ENCODE measurements at places on chromosomes 16 and 17.

DNA sequence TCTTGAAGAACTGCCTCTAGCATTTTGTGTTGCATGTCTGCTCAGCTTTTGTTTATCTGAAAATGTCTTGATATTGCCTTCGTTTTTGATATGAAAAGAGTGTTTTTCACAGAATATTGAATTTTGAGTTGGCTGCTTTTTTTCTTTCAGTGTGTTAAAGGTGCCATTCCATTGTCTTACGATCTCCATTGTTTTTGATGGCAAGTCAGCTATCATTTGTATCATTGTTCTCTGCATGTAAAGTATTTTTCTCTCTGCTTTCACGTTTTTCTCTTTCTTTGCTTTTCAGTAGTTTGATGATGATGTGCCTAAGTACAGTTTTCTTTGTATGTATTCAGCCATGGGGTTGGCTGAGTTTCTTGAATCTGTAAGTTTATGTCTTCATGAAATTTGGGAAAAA is 57.0 kb downstream of the AIPL1 start:
- H3K36me3 ChIP-seq, result no peaks in the 10 kb centered on the region
- H3K4me1 ChIP-seq, result peaks cover 14% of the 10 kb centered on the region
- no peak for DNase-seq
- H3K27ac ChIP-seq, result no peak overlapping the region
- H3K27me3 ChIP-seq, result no peaks in the 10 kb centered on the region
- no peak overlapping the region for H3K4me3 ChIP-seq

GRCh38 chr16:57643147-57643874 is 14.9 kb downstream of the ADGRG1 start:
- H3K4me1 ChIP-seq, result no peaks in the 10 kb centered on the region
- H3K4me3 ChIP-seq, result no peak overlapping the region
- peaks cover 9% of the 10 kb centered on the region for H3K27me3 ChIP-seq
- no peak overlapping the region for H3K27ac ChIP-seq
- no peak for DNase-seq
- no peaks in the 10 kb centered on the region for H3K36me3 ChIP-seq

DNA sequence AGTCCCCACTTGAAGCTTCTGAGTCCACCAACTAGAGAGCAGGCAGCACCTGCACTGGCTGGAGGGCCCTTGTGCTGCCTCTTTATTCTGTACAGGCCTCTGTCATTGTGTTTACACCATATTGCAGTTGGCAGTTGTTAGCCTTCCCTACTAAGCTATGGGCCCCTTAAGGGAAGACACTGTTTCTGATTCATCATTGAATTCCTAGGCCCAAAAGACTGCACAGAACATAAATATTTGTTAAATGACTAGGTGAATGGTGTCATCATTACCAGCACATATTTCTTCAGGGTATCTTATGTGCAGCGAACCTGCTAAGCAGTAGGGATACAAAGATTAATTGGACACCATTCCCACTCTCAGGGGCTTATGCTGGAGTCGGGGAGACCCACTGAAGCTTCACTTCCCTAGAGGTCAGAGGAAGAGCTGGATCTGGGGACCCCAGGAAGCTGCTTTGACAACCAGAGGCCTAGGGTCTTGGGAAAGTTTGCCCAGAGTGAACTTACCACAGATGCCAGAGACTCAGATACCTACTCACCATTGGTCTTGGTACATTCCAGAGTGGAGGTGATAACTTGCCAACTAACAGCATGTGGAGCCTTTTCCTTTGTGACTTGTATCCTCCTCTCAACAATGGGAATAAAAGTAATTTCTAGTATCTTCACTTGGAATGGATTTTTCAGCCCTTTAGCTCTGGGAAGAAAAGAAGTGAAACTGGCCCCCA is 28.7 kb upstream of the DDX52 start:
- H3K4me1 ChIP-seq, result no peaks in the 10 kb centered on the region
- no peaks in the 10 kb centered on the region for H3K27me3 ChIP-seq
- H3K4me3 ChIP-seq, result no peak overlapping the region
- no peak overlapping the region for H3K27ac ChIP-seq
- DNase-seq, result no peak

GRCh38 chr17:39205112-39205526 is 5.0 kb downstream of the RPL19 start:
- H3K4me3 ChIP-seq, result no peak overlapping the region
- H3K4me1 ChIP-seq, result peaks cover 14% of the 10 kb centered on the region
- no peaks in the 10 kb centered on the region for H3K27me3 ChIP-seq
- H3K36me3 ChIP-seq, result peaks cover 36% of the 10 kb centered on the region

- DNase-seq, result no peak
- no peaks in the 10 kb centered on the region for H3K36me3 ChIP-seq
- no peak overlapping the region for H3K4me3 ChIP-seq
- no peak overlapping the region for H3K27ac ChIP-seq
- H3K27me3 ChIP-seq, result no peaks in the 10 kb centered on the region
- no peaks in the 10 kb centered on the region for H3K4me1 ChIP-seq
Observed at GRCh38 chr17:82397449-82398335, 20.5 kb upstream of the HEXD start.

GRCh38 chr17:48162306-48162934 is 54.9 kb downstream of the SNX11 start:
- H3K4me1 ChIP-seq, result peaks cover 4% of the 10 kb centered on the region
- no peak overlapping the region for H3K27ac ChIP-seq
- H3K4me3 ChIP-seq, result no peak overlapping the region
- H3K27me3 ChIP-seq, result peaks cover 24% of the 10 kb centered on the region

DNA sequence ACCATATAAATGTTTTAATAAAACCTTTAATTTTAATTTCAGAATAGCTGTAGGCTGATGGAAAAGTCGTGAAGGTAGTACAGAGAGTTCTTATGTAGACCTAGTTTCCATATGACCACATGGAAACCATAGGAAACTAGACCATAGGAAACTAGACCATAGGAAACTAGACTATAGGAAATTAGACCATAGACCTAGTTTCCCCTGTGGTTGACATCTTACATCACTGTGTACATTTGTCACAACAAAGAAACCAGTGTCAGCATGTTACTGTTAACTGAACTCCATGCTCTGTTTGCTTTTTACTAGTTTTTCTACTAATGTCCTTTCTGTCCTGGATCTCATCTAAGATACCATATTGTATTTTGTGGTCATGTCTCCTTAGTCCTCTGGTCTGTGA is 14.6 kb downstream of the NUDT7 start:
- H3K27me3 ChIP-seq, result no peaks in the 10 kb centered on the region
- no peak for DNase-seq
- no peaks in the 10 kb centered on the region for H3K36me3 ChIP-seq
- no peaks in the 10 kb centered on the region for H3K4me1 ChIP-seq

DNA sequence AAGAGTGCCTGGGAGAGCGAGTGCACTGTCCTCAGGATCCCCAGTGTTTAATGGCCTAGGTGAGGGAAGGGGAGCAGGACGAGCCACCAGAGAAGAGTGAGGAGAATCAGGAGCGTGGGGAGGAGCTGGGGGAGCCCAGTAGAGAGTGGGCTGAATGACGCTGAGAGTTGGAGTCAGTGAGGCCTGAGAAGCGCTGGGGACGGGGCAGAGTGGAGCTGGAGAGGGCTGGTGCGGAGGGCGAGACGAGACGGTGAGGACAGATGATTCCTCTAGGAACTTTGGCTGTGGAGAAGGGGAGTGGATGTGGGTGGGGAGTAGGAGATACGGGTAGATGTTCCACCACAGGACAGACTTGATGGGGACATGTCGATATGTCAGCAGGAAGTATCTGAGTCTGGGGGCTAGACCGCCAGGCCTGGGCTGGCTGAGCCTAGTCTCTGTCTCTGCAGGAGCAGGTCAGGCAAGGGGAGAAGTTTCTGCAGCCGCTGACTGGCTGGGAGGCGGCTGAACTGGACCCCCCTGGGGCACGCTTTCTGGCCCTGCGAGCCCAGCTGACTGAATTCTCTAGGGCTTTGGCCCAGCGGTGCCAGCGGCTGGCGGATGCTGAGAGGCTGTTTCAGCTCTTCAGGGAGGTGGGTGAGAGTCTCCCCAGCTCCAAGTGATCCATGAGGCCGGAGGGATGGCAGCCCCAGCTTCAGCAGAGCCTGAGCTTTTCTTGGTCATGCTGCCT is 4.7 kb downstream of the PLEKHG4 start:
- no peak overlapping the region for H3K4me3 ChIP-seq
- peaks cover 2% of the 10 kb centered on the region for H3K4me1 ChIP-seq
- no peaks in the 10 kb centered on the region for H3K36me3 ChIP-seq
- no peak overlapping the region for H3K27ac ChIP-seq

DNA sequence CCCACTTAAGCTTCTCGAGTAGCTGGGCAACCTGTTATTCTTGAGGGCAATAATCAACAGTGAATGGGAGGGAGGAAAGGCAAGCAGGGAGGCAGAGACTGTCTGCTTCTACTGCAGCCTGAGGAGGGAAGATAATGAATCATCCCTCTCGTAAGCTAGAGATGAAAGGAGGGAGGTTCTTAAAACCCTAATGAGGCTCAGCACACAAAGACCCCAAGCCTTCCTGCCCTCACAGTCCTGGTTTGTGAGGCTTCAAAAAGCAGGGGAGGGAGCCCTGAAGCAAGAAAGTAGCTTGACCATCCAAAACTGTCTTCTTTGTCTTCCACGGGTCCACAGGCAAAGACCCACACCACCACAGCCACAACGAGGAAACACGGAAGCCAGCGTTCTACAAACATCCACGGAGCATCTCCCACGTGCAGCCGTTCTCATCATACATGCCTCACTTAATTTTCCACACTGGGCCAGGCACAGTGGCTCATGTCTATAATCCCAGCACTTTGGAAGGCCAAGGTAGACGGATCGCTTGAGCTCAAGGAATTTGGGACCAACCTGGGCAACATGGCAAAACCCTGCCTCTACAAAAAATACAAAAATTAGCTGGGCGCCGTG is 1.8 kb downstream of the PIK3R5 start:
- no peak overlapping the region for H3K27ac ChIP-seq
- H3K4me1 ChIP-seq, result peaks cover 7% of the 10 kb centered on the region
- H3K36me3 ChIP-seq, result no peaks in the 10 kb centered on the region
- no peak overlapping the region for H3K4me3 ChIP-seq
- no peak for DNase-seq

GRCh38 chr17:57744195-57745170 is 616 bp downstream of the CCDC182 start:
- H3K4me3 ChIP-seq, result no peak overlapping the region
- H3K4me1 ChIP-seq, result no peaks in the 10 kb centered on the region
- no peaks in the 10 kb centered on the region for H3K36me3 ChIP-seq
- DNase-seq, result no peak

- no peaks in the 10 kb centered on the region for H3K27me3 ChIP-seq
- no peaks in the 10 kb centered on the region for H3K36me3 ChIP-seq
- no peak for DNase-seq
- H3K27ac ChIP-seq, result no peak overlapping the region
- no peak overlapping the region for H3K4me3 ChIP-seq
- H3K4me1 ChIP-seq, result no peaks in the 10 kb centered on the region
Observed at GRCh38 chr16:16850274-16850673, 471.3 kb downstream of the NPIPA7 start.

- no peak for DNase-seq
- peaks cover 31% of the 10 kb centered on the region for H3K4me1 ChIP-seq
- H3K4me3 ChIP-seq, result no peak overlapping the region
- H3K27ac ChIP-seq, result no peak overlapping the region
- H3K27me3 ChIP-seq, result no peaks in the 10 kb centered on the region
Observed at GRCh38 chr16:88759245-88759975, 25.6 kb downstream of the PIEZO1 start.

DNA sequence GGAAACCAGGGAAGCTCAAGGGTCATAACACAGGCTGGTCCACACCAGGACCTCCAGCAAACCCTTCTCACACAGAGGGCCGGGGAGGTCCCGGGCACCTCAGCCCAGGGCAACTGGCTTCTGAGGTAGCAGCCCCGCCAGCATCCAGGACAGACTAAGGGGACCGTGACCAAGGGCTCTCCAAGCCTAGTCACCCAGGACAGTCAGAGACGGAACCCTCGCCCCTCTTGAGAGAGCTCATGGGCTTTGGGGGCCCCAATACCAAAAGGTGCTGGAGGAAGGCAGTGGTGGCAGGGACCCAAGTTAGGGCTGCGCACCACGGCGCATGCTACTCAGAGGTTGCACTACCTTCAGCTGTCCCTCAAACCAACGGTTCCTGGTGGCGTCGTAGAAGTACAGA is 54.9 kb downstream of the KLHDC4 start:
- DNase-seq, result no peak
- no peak overlapping the region for H3K27ac ChIP-seq
- H3K27me3 ChIP-seq, result no peaks in the 10 kb centered on the region
- H3K4me3 ChIP-seq, result no peak overlapping the region
- no peaks in the 10 kb centered on the region for H3K4me1 ChIP-seq
- peaks cover 28% of the 10 kb centered on the region for H3K36me3 ChIP-seq

- H3K27ac ChIP-seq, result no peak overlapping the region
- no peaks in the 10 kb centered on the region for H3K27me3 ChIP-seq
- H3K36me3 ChIP-seq, result no peaks in the 10 kb centered on the region
- no peaks in the 10 kb centered on the region for H3K4me1 ChIP-seq
- DNase-seq, result no peak
- no peak overlapping the region for H3K4me3 ChIP-seq
Observed at GRCh38 chr16:88956546-88957432, 20.2 kb downstream of the CBFA2T3 start.

DNA sequence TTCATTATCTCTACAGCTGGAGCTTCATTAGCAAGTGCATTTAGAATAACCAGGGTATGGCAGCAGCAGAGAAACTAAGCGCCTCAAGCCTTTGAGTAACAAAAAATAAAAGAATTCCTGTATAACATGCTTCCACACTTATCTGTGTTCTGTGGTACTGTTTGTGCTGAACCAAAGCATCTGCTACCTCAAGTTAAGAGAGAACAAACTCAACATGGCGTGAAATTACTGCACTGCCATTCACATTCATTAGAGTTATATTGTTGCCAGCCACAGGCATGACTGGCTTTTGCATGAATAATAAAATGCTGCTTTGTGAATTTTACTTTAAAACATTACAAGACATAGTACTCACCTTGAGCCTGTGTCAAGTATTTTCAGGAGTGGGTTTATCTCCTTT is 76.6 kb downstream of the NLK start:
- peaks cover 6% of the 10 kb centered on the region for H3K4me1 ChIP-seq
- no peak overlapping the region for H3K27ac ChIP-seq
- H3K4me3 ChIP-seq, result no peak overlapping the region
- peaks cover 5% of the 10 kb centered on the region for H3K36me3 ChIP-seq

GRCh38 chr16:19269098-19269497 is 16.4 kb upstream of the CLEC19A start:
- no peaks in the 10 kb centered on the region for H3K4me1 ChIP-seq
- no peak for DNase-seq
- no peaks in the 10 kb centered on the region for H3K36me3 ChIP-seq
- no peak overlapping the region for H3K4me3 ChIP-seq

DNA sequence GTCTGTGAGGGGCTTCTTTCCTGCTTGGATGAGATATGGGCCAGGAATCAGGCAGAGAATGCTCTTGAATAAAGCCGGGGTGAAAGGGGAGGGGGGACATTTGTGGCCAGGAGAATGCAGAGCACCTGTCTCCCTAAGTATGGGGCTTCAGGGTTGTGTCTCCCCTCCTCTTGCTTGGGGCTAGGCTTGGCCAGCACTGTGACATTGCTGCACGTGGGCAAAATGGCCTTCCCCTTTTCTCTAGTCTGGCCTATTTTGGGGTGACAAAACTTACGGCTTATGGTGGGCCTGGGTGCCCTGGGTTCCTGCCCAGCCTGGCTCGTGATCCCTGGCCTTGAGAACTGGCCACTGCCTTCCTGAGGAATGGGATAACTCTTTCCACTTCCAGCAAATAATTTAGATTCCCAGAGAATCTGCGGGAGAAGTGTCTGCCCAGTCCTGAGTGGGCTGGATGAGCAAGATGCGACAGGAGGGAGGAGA is 5.6 kb downstream of the NFE2L1 start:
- peak overlapping the region; percentile 25 for H3K4me3 ChIP-seq
- no peak for DNase-seq
- H3K27ac ChIP-seq, result peak overlapping the region; percentile 7

GRCh38 chr16:67653789-67654402 is 6.2 kb downstream of the ACD start:
- no peaks in the 10 kb centered on the region for H3K36me3 ChIP-seq
- peak overlapping the region; percentile 47 for H3K4me3 ChIP-seq
- peaks cover 2% of the 10 kb centered on the region for H3K4me1 ChIP-seq
- no peaks in the 10 kb centered on the region for H3K27me3 ChIP-seq
- no peak for DNase-seq
